ENCODE measurements at places on chromosomes 6 and 20. TPM values are rescaled to one million over a fixed set of nuclear protein-coding genes. Genes with fewer than 3 reads are reported as not detected.

HLA-G gene
- 3.3 TPM for total RNA-seq

DNA sequence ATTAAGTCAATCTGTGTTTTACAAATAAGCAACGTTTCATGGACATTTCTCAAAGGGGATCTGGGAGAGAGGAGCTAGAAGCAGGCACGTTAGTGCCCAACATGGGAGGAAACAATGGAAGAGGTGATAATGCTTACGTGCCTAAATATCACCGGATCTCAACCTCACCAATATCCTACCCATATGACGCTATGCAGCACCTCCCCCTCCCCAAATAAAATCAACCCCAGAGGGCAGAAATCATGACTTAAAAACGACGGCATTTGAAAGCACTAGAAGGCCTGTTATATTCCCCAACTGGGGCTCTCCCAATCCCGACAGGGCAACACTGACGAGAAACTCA, 425 bp downstream of the HBS1L start:
- DNase-seq: no peak

ZNFX1 gene
- 52.9 TPM for total RNA-seq

DNA sequence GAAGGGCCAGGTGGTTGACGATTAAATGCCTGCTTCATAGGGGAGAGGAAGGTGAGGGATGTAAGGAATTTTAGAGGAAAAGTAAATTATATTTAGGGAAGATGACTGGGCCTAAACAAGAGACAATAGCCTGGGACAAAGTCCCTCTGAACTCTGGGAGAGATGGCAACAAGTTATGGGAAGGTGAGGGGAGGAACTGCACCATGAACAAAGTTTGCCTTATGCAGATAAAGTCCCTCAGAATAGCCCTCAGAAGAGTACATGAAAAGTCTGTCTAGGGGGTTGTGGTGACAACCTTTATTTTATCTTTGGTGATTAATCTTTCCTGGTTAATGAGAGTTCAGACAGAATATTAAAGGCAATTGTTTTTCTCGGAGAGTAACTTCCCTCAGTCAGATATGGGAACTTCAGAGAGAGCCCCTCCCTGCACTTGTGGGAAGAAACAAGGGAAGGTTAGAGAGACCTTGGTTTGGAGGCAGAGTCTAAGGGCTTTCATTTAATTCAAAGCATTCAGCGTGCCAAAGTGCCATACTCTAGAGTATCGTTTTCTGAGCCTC, 27.1 kb upstream of the FAM217A start:
- DNase-seq: no peak

CLDN20 gene
- not detected for total RNA-seq

MYLK2 gene
- total RNA-seq: 0.98 TPM

DNA sequence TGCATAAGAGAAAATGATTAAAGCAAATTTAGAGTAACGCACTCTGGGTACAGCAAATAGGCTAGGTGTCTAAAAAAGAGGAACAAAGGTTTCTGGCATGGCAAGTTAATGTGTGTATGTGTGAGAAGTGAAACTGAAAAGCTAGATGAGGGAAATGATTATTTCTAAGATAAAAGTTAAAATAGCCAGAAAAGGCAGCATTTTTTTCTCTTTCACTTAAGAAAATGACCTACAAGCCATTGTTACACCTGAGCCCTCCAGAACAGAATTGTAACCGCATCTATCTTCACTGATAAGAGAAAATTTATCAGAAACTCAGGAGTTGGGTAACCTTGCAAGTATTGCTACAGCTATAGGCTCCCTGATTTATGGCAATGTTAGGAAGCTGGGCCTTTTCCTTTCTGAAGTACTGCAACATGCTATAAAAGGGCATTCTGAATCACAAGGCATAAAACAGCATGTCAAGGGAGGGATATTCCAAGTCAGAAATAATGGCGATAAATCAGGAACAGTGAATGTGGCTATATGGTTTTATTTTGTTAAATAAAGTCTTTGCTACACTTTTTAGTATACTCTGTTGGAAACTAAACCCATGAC, 395.3 kb downstream of the TBC1D32 start:
- DNase-seq: no peak

- no peak for DNase-seq
These were observed 5.0 kb downstream of the TSPO2 start for GRCh38 chr6:41047306-41047705.

DNA sequence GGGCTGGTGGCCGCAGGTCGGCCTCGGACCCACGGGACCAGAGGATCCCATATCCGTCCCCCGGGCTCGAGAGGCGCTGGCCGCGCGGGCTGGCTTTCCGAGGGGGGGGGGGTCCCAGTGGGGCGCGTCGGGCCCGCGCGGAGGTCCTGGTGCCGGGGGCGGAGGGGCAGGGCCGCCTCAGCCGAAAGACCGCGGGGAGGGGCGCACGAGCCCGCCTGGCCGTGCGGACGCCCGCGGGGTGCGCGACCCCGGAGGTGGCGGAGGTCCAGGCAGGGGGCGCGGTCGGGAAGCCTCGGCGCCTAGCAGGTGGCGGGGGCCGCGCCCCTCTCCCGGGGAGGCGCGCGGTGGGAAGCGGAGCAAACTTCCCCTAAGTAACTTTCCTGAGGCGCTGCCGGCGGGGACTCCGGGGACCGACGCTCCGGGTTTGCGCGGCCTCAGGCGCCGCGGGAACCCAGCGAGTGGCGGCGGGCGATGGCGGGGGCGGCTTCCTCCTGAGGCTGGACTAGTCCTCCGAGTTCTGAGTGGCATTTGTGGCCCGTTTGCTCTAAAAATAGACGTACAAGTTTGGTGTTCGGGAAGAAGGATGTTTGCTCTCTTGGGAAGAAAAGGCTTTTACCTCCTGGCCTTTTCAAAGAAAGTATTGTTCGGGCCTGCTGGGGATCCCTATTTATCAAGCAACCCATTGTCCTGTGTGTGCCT, 26.5 kb upstream of the BTBD3 start:
- no peak for DNase-seq

- no peak for DNase-seq
These were observed 3.5 kb downstream of the NDUFAF5 start for GRCh38 chr20:13788167-13788834.

- DNase-seq: no peak
These were observed 11.9 kb downstream of the FAM184A start for GRCh38 chr6:119066517-119066916.

DNA sequence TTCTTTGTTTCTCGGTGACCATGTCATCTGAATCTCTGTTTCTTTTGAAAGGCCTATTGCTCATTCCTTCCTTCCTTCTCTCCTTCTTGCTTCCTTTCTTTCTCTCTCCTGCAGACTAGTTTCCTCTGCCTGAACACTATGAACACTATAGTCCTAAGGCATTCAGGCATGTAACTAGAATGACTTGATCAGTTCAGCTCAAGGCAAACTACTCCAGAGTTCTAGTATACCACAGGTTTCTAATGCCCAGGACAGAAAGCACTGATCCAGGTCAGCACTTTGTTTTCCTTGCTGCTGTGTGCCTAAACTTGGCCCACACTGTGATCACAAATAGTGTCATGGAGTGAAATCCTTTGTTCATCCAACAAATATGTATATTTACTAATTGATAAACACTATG, 324.1 kb upstream of the GJE1 start:
- no peak for DNase-seq

Data from natural killer cell treated with Interleukin-12 subunit alpha and Interleukin-12 subunit beta and Interleukin-15 and Interleukin-18, amount 100 ng/mL, for 72 hours (primary cell).